NCI-H2029 treated with DMSO at 0.1 percent for 48 hours (cell line): ENCODE measurements at places on chromosomes 4 and X.
A peak's percentile ranks its signal among the peaks of the same experiment; 100 is the strongest.

GRCh38 chrX:118614150-118614549 is 113.3 kb upstream of the IL13RA1 start:
- no peak for DNase-seq

DNA sequence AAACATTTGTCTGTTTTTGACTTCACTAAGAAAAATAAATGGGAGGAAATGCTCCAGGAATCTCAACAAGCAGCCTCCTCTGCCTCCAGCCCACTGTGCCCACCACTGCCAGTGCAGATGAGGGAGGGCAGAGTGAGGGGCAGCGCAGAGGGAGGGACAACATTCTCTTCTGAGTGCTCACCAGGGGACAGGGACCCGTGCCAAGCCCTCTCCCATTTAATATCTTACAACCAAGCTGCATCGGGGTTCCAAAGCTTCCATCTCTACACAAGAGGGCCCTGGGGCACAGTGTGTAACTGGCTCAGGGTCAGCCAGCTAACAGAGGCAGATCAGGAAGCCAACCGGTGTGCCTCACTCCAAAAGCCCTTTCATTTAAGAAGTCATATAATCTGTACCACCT is 120.4 kb downstream of the NSUN7 start:
- DNase-seq: no peak

DNA sequence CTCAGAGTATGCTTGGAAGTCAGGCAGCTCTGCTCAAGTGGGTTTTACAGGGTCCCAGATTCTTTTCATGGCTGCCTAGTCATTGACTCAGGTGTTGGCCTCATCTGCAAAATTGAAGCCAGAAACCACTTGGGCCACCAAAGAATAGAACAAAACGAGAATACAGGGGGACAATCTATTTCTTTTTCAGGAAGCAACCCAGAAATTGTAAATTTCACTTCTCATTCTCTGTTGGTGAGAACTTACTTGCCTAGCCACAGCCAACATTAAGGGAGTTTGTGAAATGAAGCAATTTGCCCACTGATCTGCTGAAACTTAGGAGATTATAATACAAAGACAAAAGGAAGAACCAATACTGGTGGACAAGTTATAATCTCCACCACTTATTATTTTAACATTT is 8.6 kb upstream of the TKTL2 start:
- no peak for DNase-seq

GRCh38 chrX:123975180-123975579 is 13.7 kb downstream of the STAG2 start:
- no peak for DNase-seq

- DNase-seq: no peak
These were observed at the start of gene ENPP6 for GRCh38 chr4:184217634-184218033. ENPP6 (minus strand) TSS chr4:184217873; CDS start chr4:184217819, 54 bp downstream.

GRCh38 chrX:70960730-70961129 is 29.8 kb upstream of the SLC7A3 start:
- DNase-seq: no peak

- DNase-seq: no peak
These were observed 29.6 kb downstream of the PDK3 start for GRCh38 chrX:24494647-24495075.

DNA sequence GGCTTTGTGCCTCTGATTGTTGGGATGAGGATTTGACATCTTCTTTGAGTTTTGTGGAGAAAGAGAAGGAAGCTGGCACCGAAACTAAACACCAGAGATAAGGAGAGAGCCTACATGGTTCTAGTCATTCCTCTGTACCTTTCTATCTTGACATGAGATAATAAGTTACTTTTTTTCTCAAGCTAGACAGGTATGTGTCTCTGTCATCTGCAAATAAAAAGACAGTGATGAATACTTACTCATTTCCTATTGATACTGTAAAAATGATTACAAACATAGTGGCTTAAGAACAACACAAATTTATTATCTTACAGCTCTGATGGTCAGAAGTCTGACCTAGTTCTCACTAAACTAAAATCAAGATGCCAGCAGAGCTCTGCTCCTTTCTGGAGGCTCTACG is 1391.2 kb downstream of the STIM2 start:
- DNase-seq: no peak

DNA sequence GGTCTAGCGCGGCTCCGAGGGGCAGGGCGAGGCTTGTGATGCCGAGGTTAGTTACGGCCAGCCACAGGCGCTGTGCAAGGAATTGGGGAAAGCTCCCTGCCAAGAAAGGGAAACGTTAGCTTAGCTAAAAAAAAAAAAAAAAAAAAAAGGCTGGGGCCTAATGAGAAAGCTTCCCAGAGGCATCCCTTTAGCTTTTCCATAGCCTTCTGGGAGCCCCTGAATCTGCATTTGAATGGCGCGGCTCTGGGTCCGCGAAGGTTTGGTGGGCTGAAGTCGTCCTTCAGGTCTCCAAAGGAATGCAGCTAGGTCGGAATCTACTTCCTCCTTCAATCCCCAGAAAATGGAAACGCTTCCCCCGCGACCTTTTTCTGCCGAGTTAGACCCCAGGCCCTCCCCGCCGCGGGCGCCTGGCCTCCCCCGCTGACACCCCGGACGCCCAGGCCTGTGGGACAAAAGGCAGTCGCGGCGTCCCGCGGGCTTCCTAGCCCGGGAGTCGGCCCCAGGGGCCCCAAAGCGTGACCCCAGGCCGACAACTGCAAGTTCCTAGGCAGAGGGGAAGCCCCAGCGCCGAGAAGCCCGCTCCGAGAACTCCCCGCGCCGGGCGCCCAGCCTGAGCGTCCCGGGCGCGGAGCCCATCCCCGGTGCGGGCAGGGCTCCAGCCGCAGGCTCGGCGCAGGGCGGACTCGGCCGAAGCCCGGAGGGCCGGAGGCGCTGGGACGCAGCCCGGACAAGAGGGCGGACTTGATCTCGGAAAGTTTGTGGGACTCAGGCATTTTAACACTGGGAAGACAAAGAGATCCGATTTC is 605 bp upstream of the FAT1 start:
- DNase-seq: peak; percentile 24

- DNase-seq: no peak
These were observed 91.7 kb downstream of the FRMPD4 start for GRCh38 chrX:12229986-12230385.

- no peak for DNase-seq
These were observed 319.6 kb upstream of the BMP3 start for GRCh38 chr4:80710748-80711451.

- DNase-seq: no peak
These were observed 13.3 kb upstream of the CENPU start for GRCh38 chr4:184747034-184747830.

- DNase-seq: no peak
These were observed 334.7 kb downstream of the PPP1R2C start for GRCh38 chrX:42443267-42443666.

GRCh38 chr4:114180481-114180880 is 201.0 kb upstream of the ARSJ start:
- DNase-seq: no peak

- no peak for DNase-seq
These were observed 210.4 kb downstream of the KLHL4 start for GRCh38 chrX:87728024-87728423.

DNA sequence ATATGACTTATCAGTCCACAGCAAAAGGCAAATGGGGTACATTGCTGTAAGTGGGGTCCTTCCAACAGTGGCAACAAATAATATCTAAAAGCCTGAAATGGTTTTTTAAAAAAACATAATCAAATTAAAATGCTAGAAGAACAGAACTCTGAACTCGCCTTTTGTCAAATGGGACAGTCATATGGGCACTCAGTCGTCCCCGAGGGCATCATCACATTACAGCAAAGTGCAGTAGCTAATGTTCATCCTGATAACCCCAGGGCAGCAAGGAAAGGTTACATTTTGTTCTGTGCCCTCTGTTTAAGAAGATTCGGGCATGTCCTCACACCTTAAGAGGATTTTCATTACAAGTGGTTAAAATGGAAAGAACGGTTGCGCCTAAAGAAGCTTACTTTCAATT is 997.9 kb upstream of the TENM3 start:
- DNase-seq: no peak
